Osteoblast (primary cell): ENCODE measurements at places on chromosomes 6 and 20. TPM values are rescaled to one million over a fixed set of nuclear protein-coding genes. Genes with fewer than 3 reads are reported as not detected.
A peak's percentile ranks its signal among the peaks of the same experiment; 100 is the strongest.

The AGPAT4 gene
- 13.8 and 16.8 TPM in 2 replicates for total RNA-seq

DNA sequence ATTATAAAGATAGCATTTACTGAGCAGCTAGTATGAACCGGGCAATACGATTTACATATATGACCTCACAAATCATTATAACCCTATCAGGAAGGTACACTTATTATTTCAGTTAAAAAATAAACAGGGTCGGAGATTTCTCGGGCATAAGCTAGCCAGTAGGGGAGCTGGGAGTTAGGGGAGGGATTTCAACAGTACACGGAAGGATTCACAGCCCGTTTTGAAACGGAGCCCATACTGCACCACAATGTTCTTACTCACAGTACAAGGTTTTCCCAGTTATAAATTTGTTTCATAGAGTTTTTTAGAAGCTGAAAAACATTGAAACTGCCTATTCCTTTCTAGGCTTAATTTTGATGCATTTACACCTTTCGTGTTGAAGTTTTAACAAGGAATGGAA, 607.1 kb downstream of the HDGFL1 start:
- H3K4me1 ChIP-seq = peaks cover 30% of the 10 kb centered on the region
- no peak for DNase-seq
- no peaks in the 10 kb centered on the region for H3K36me3 ChIP-seq
- H3K27me3 ChIP-seq = no peaks in the 10 kb centered on the region
- peak overlapping the region; percentile 98 for H3K27ac ChIP-seq

DNA sequence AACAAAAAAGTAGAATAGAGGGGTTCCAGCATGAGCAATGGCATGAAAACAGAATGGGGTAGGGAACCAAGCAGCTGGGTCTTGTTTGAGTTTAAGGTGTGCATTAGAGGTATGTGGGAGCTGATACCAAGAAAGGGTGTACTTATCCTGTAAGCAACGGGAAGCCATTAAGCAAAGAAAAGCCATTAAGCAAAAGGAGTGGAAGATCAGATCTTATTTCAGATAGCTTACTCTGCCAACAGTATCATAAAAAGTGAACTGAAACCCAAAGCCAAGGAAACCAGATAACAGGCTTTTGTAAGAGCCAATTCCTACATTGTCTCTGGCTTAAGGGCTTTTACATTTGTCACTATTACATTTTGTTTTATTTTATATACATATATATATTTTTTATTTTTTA, 21.3 kb upstream of the BEND6 start:
- H3K4me1 ChIP-seq = peaks cover 16% of the 10 kb centered on the region
- H3K36me3 ChIP-seq = peaks cover 6% of the 10 kb centered on the region
- H3K27me3 ChIP-seq = no peaks in the 10 kb centered on the region
- DNase-seq = no peak
- H3K4me3 ChIP-seq = no peak overlapping the region
- no peak overlapping the region for H3K27ac ChIP-seq

DNA sequence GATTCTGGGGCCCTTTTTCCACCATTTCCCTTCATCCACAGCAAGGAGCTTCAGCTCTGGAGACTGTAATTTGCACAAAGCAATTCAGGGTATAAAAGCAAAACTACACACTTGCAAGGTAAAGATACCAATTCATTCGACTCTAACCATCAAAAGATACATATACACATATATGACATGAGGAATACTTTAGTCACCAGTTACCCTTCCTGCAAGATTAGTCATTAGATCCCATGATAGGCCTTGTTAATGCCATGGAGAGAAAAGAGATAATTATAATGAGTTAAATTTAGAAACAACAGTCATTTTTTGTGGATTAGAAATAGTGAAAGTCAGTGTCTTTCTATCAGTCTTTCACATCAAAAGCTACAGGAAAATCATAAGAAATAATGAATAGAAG, 204.2 kb downstream of the KCNQ5 start:
- peaks cover 16% of the 10 kb centered on the region for H3K4me1 ChIP-seq
- H3K36me3 ChIP-seq = no peaks in the 10 kb centered on the region
- no peak overlapping the region for H3K4me3 ChIP-seq
- H3K27ac ChIP-seq = peak overlapping the region; percentile 74
- no peak for DNase-seq

The RBM39 gene
- 274 and 300 TPM in 2 replicates for total RNA-seq

DNA sequence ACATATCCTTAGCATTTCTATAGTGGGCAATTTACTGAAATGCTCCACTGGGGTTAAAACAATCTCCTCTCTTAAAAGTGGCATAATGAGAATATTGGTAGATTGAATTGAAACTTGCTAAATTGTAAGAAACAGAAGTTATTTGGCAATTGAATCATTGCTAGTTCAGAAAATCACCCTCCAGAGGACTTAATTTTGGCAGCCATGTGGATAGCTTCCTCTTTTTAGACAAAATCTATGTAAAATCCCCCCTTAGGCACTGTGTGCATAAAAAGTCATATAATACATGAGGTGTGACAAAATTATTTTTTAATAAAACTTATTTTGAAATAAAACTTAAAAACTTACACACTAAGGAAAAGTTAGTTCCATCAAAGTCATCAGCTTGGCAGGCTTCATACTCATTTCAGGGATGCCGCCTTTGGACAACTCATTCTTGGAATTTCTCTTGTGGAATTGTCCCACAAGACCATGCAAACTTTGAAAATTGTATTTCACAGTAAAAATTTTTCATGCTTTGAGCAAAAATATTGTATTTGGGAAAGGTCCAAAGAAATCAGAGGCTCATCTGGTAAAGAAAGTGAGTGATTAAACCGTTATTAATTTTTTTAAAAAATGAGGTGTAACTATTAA, 473.0 kb downstream of the BCKDHB start:
- no peak overlapping the region for H3K4me3 ChIP-seq
- H3K36me3 ChIP-seq = no peaks in the 10 kb centered on the region
- no peak overlapping the region for H3K27ac ChIP-seq
- H3K27me3 ChIP-seq = no peaks in the 10 kb centered on the region
- no peaks in the 10 kb centered on the region for H3K4me1 ChIP-seq

- H3K36me3 ChIP-seq = no peaks in the 10 kb centered on the region
- H3K4me1 ChIP-seq = peaks cover 3% of the 10 kb centered on the region
- peaks cover 25% of the 10 kb centered on the region for H3K27me3 ChIP-seq
- DNase-seq = peak; percentile 84
Measured at GRCh38 chr6:31042806-31043205, 32.5 kb downstream of the MUC22 start.

The PNISR gene
- total RNA-seq = 78.2 and 81.9 TPM in 2 replicates

DNA sequence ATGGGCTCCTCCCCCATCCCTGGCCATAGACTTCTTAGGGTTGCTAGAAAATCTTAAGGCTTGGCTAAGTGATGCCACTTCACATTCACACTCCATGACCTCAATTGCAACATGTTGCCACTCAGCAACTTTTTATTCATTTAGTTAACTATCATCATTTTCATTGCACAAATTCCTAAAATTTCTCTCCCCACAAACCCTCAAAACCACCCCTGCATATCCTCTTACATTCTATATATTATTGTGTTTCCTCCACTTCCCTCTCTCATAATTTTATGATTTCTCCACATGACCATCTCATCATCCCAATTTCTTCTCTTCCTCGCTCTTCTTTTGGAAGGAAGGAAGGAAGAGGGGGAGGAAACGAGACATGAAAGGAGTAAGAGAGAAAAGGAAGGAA, 436.0 kb downstream of the HACE1 start:
- no peaks in the 10 kb centered on the region for H3K27me3 ChIP-seq
- H3K36me3 ChIP-seq = no peaks in the 10 kb centered on the region
- H3K27ac ChIP-seq = no peak overlapping the region

The GABRR1 gene
- total RNA-seq = not detected in 2 replicates

DNA sequence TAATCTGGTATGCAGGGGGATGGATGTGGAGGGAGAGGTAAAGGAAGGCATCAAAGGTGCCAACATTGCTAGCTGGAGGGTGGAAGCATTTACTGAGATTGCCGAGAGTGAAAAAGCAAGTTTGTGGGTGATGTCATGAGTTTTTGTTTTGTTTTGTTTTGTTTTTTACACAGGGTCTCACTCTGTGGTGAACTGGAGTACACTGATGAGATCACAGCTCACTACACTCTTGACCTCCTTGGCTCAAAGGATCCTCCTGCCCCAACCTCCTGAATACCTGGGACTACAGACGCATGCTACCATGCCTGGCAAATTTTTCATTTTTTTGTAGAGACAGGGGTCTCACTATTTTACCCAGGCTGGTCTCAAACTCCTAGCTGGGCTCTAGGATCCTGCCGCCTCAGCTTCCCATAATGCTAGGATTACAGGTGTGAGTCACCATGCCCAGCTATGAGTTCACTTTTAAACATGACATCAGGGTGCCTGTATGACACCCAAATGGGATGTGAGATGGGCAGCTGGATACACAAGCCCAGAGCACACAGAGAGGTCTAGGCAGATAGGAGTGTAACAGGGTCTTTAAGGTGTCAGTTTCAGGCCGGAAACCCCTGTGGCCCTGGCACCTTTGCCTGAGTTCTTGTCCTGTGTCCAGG, 35.1 kb upstream of the HMGA1 start:
- no peak for DNase-seq
- H3K27me3 ChIP-seq = no peaks in the 10 kb centered on the region
- H3K27ac ChIP-seq = no peak overlapping the region
- H3K36me3 ChIP-seq = no peaks in the 10 kb centered on the region
- H3K4me3 ChIP-seq = no peak overlapping the region

DNA sequence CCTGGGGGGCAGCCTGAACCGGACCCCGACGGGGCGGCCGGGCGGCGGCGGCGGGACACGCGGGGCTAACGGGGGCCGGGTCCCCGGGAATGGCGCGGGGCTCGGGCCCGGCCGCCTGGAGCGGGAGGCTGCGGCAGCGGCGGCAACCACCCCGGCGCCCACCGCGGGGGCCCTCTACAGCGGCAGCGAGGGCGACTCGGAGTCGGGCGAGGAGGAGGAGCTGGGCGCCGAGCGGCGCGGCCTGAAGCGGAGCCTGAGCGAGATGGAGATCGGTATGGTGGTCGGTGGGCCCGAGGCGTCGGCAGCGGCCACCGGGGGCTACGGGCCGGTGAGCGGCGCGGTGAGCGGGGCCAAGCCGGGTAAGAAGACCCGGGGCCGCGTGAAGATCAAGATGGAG, 636 bp downstream of the SRF start:
- no peaks in the 10 kb centered on the region for H3K27me3 ChIP-seq
- peaks cover 19% of the 10 kb centered on the region for H3K36me3 ChIP-seq
- no peak for DNase-seq

GRCh38 chr6:47057830-47058540, 15.9 kb upstream of the ADGRF1 start:
- H3K4me3 ChIP-seq = no peak overlapping the region
- no peaks in the 10 kb centered on the region for H3K27me3 ChIP-seq
- H3K4me1 ChIP-seq = no peaks in the 10 kb centered on the region
- no peaks in the 10 kb centered on the region for H3K36me3 ChIP-seq
- DNase-seq = no peak
- H3K27ac ChIP-seq = no peak overlapping the region

- peaks cover 9% of the 10 kb centered on the region for H3K4me1 ChIP-seq
- H3K36me3 ChIP-seq = no peaks in the 10 kb centered on the region
- H3K27ac ChIP-seq = no peak overlapping the region
- no peak for DNase-seq
Measured at GRCh38 chr6:74646461-74646860, 559.4 kb downstream of the COL12A1 start.

DNA sequence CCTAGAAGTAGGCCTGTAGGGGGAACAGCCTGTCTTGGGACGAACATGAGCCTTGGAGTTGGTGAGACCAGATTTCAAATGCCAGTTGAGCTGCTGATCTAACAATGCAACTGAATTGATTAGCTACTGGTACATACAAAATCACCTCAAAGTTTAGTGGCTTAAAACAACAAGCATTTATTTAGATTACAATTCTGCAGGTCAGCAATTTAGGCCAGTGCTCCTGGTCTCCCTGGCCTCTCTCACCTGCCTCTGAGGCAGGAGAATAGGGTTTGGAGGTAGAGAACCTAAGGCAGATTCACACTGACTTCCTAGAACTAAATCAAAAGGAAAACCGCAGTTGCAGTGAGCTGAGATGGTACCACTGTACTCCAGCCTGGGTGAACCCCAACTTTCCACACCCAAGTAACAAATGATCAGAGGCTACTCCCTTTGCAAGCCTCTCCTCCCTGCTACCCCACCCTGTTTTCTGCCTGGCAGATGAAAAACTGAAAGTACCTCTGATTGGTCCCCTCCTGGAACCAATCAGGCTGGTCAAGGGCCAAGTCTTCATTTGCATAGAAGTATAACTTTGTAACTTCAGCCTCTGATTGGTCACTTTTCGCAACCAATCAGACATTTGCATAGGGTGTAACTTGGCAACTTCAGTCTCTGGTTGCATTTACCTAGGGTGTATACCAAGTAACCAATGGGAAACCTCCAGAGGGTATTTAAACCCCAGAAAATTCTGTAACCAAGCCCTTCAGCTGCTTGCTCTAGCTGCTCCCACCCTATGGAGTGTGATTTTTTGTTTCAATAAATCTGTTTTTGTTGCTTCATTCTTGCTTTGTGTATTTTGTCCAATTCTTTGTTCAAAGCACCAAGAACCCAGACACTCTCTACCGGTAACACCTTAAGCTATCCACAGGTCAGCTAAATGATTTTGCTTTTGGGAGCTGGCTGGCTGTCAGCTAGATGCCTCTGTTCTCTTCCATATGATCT, 8.1 kb upstream of the UBR2 start:
- H3K4me1 ChIP-seq = no peaks in the 10 kb centered on the region
- no peak overlapping the region for H3K4me3 ChIP-seq
- DNase-seq = no peak
- H3K27ac ChIP-seq = no peak overlapping the region
- no peaks in the 10 kb centered on the region for H3K27me3 ChIP-seq
- no peaks in the 10 kb centered on the region for H3K36me3 ChIP-seq

The PPP1R14C gene
- total RNA-seq = 3.6 and 3.8 TPM in 2 replicates

DNA sequence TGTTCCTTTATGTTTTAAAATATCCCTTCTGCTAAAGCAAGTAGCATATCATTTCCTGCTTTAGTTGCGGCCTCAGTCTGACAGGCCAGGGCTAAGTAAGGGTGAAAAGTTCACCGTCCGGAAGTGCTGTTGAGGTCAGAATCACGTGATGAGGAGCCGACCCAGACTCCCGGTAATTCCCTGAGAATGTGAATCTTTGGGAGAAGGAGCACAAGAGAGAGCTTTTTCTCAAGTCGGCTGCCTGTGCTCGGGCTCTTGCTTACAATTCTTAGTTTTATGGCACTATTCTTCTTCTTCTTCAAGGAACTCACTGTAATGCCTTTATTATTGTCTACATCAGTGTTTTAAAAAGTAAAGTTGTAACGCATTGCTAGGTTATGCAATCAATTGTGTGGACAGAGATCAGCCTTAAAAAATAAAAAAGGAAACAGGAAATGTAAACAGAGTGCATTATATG, 309.3 kb downstream of the PRL start:
- H3K4me1 ChIP-seq = peaks cover 21% of the 10 kb centered on the region
- H3K36me3 ChIP-seq = no peaks in the 10 kb centered on the region
- H3K27ac ChIP-seq = peak overlapping the region; percentile 79
- no peaks in the 10 kb centered on the region for H3K27me3 ChIP-seq
- H3K4me3 ChIP-seq = peak overlapping the region; percentile 48
- peak; percentile 93 for DNase-seq

GRCh38 chr6:161292145-161292544, 18.3 kb upstream of the AGPAT4 start:
- H3K27ac ChIP-seq = no peak overlapping the region
- H3K27me3 ChIP-seq = no peaks in the 10 kb centered on the region
- DNase-seq = no peak
- H3K4me1 ChIP-seq = no peaks in the 10 kb centered on the region
- no peak overlapping the region for H3K4me3 ChIP-seq
- no peaks in the 10 kb centered on the region for H3K36me3 ChIP-seq

The PACSIN1 gene
- total RNA-seq = not detected in 2 replicates
